ENCODE measurements at places on chromosomes 12 and 14.

DNA sequence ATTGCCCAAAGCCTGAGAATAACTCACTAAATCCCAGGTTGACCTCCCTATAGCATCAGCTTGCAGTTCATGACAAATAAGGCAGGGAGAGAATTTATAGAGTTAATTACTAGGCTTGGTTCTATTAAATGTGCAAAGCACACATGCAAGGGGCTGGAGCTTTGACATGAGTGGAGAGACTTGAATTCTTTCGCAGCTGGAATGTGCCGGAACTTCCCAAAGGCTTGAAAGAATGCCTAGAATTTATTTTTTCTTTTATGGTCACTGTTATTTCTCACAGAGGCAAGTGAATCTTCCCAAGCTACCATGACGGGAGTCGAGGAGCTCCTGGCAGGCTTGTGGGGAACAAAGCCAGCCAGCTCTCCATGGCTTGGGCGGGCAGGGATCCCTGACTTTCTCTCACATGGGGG is 95.5 kb upstream of the USP44 start:
- no peak for DNase-seq

- no peak for DNase-seq
Observed at GRCh38 chr12:9132008-9132535, 16.4 kb upstream of the A2M start.

GRCh38 chr14:82855912-82856391 is 1322.3 kb upstream of the SEL1L start:
- DNase-seq = no peak

GRCh38 chr14:54877015-54877702 is 25.5 kb downstream of the GCH1 start:
- no peak for DNase-seq

DNA sequence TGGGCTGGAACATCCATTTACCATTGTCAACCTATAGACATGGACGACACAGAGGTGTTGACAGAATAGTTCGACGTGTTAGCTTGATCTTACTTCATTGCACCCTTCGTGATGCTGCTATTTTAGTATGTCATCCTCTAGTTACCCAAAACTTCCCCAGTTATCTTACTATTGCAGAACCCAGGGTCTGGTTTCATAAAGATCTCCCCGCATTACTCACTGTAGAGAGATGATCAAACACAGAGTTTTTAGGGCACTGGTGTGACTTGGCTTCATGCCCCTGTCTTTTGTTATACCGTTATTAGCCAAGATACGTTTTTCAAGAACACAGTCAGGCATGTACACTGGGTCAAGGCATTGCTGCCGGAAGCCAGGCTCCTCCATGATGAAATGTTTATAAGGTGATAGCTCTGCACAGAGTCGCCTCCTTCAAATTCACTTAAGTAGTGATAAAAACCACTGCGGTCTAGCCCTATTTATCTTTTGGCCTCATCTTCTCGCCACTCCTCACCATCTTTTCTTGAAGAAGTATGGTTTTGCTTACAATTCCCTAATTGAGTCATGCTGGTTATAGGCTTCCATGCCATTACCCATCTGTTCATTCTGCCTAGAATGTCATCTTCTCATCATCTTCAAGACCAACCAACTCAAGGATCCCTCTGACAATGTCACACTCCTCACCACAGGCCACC is 1127.9 kb downstream of the VRK1 start:
- no peak for DNase-seq

DNA sequence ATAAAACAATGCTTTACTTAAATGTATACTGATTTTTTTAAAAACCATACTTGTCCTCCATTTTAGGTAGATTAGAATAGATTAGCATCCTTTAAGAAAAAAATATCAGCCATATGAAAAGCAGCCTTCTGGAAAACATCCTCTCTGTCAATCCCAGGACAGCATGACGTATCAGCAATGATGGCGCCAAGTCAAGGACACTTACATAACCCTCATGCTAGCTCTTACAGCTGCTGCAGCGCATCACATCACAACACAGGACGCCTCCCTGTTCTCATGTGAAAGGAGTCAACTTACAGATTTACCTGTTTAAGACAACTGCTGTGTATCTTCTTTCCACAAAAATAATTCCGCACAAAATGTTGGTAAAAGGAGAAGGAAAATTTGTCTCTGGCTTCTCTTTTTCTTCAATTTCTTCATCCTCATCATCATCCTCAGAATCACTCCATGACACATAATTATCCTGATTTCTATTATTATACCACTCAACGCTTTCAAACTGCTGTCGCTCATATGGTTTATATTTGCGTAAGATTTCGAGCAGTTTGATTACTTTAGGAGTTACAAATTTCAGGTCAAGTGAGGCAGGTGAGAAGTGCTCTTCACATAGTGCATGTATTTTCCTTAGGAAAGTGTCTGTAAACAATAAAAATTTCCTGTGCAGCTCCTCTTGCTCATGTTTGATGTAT is 33.3 kb downstream of the DICER1 start:
- DNase-seq = no peak

DNA sequence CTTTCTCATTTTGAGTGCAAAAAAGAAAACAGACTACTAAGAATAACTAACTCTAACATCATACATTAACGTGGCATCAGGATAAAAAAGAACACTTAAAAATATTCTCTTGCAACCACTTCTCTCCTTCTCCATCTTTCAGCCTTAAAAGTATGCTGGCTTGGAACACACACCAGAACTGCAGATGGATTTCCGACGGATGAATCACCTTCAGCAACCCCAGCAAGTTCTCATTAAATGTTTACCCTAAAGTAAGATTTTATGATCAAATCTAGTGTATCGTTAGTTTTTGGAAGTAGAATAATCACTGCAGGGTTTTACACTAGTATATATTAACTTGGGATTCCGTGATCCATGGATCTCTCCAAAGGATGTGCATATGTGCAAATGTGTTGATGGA is 1.2 kb downstream of the NEK9 start:
- no peak for DNase-seq

DNA sequence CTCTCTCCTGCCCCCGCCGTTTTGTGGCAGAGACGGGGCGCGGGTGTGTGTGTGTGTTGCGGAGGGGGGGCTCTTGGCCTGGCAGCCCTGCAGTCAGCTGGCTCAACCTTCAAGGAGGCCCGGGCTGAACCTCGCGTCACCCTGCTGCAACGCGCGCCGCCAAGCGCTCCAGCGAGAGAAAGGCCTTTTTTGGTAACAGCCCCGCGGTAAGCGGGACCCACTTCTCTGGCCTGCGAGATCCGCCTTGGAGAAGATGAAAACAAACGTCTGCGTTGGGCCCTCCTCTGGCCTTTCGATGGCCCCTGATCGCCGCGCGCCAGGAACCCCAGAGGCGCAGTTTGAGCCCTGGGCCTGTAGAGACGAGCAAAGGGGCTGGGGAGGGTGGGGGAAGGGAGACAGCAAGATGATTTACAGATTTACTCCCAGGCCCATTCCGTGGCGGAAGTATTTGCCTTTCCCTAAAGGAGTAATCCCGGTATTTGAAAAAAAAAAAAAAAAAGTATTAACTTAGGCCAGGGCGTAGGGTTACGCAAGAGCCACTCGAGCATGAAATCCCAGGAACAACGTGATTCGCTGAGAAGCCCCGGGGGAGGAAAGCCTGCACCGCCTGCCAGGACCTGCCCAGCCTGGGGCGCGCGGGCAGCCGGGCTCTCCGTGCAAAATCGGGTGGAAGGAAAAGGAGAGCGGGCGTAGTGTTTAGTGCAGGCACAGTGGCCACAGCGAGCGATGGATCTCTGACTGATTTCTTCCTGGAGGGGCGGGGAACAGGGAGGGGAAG is 4.5 kb upstream of the IRF2BPL start:
- DNase-seq = peak; percentile 81

DNA sequence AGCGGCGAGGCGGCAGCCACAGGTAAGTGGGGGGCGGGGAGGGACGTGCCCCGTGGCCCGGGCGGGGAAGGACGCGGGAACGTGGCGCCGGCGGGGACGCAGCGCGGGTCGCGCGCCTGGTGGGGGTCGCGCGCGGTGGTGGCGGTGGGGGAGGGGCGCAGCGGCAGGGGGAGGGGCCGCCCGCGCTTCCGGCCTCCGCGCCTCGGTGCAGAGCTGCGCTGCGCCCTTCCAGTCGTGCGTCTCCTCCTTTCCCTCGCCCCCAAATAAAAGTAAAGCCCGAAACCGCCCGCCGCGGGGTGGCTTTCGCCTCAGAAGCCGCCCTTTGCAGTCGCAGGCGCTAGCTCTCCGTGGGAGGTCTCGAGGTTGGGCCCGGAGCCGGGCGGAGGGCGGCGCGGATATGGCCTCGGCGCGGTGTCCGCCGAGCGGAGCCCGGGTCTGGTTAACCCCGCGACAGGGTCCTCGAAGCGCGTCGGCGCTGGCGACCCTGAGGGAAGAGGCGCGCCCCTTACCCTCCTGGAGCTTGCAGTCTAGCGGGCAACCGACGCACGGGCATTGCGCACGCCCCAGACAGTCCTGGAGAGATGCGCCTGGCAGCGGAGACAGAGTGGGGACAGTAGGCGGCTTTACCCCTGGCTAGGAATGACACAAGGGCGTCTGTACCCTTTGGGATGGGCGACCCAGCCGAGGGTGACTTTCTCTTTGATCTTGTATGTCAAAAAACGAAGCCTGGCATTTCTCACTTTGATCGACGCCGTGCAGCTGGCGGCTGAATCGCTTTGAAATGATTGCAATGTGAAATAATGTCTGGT is 589 bp downstream of the ATF1 start:
- DNase-seq = peak; percentile 85

DNA sequence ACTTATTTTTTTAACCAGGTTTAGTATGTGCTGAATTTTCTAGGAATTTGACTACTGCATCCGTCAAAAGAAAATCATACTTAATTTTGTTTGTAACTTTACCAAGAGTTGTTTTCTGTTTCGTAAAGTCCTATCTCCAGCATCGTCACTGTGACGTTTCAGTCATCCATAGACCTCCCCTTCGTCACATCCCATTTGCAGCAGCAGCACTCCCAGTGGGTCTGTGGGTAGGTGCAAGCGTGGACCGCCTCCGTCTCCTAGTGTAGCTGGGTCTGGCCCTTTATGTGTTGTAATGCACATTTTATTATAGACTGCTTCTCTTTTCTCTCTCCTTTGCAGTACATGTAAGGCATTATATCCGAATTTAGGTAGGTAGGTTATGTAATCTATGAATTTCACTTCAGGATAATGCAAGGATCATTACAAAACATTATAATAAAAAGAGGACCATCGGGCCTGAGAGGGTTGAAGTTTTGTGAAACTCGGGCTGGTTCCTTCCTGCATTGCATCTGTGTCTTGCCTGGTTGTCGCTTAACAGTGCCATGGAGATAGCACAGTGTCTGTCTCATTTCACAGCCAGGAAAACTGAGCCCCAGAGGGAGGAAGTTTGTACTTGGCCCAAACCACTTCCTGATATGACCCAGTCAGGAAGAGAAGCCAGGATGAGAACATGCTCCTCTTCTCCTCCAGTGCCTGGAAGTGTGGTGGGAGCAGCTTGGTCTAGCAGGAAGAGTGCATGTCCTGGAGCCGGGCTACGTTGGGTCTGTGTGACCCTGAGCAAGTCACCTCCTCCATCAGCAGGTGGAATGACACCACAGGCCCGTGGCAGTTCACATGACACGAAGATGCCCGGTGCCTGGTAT is 41.3 kb downstream of the EVL start:
- no peak for DNase-seq

DNA sequence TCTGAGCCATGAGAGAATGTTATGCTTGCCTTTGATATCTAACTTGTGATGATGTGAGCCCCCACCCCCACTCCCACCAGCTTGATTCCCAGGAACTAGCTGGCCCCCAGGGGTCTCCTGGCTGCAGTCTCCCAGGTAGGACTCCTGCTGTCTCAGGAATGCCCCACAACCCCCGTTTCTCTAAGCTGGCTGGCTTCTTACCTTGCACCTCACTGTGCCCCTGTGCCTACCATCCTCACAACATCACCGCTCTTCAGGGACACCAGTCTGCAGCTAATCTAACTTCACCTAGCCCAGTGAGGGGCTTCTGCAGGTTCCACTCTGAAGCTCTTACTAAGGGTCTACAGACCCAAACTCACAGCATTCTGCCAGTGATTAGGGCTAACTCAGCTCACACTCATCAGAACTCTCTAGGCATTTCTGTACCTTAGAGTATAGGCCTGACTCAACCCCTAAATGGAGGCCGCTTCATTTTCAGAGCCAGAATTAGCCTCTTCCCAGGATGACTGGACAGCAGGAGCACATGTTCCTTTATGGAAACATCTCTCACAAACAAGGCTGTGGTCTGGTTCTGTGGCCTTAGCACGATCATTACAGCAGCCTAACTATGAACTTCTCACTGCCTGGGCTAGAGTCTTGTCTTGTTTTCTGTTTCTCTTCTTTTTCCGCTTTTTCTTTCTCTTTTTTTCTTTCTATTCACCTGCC is 72.8 kb upstream of the IFNG-AS1 start:
- DNase-seq = no peak

- DNase-seq = no peak
Observed at GRCh38 chr14:96146131-96146771, 58.4 kb upstream of the BDKRB2 start.

- DNase-seq = no peak
Observed at GRCh38 chr14:66603945-66604344, 96.0 kb downstream of the GPHN start.

- no peak for DNase-seq
Observed at GRCh38 chr14:67417633-67418032, 5.7 kb upstream of the PLEK2 start.

GRCh38 chr12:47741340-47741703 is 16.0 kb upstream of the ENDOU start:
- no peak for DNase-seq

DNA sequence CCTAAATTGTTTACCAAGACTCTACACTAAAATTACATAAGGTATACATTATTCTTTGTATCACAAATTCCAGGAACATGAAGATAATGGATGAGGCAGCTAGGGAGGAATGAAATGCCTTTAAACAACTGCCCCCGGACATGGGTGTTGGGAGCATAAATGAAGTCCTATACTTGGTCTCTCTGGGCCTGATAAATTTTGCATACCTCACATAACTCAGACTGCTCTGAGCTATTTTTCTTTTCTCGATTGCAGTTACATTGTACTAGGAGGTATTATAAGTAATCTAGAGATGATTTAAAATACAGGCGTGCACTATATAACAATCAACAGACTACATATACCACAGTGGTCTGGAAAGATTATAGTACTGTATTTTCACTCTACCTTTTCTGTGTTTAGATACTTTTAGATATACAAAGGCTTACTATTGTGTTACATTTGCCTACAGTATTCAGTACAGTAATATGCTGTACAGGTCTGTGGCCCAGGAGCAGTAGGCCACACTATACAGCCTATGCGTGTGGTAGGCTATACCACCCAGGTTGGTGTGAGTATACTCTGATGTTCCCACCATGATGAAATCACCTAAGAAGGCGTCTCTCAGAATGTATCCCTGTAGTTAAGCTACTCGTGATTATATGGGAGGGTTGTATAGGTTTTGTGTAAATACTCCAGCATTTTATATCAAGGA is 14.3 kb downstream of the FNTB start:
- DNase-seq = no peak

GRCh38 chr12:131732-132495 is 65.3 kb downstream of the IQSEC3 start:
- DNase-seq = no peak

DNA sequence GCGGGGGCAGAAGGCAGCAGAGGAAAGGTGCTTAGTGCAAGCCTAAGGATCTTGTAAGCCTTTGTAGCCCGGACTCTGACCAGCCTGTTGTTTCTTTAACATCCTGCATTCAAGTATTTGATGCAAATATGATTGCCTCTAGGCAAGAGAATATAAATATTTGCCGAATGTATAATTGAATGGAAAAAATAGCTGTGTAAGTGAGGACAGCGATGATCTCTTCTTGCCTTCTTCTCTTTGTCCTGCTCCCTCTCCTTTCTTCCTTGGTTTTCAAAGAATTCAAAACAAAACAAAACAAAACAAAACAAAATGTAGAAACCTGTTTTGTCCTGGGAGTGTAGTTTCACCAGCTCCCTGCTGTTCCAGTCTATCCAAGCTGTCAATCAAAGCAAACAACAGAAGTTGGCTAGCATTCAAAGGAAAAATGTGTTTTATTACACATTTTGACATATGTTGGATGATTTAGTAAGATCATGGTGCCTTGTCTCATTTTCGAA is 74.9 kb upstream of the CPM start:
- no peak for DNase-seq

All from GM20000 (cell line).